ENCODE measurements at places on chromosomes 2 and 18.

GRCh38 chr2:149167001-149167780 lies 128.7 kb downstream of the LYPD6B start:
- no peak for DNase-seq

GRCh38 chr2:216740557-216741222 lies 45.3 kb upstream of the IGFBP5 start:
- DNase-seq, result no peak

DNA sequence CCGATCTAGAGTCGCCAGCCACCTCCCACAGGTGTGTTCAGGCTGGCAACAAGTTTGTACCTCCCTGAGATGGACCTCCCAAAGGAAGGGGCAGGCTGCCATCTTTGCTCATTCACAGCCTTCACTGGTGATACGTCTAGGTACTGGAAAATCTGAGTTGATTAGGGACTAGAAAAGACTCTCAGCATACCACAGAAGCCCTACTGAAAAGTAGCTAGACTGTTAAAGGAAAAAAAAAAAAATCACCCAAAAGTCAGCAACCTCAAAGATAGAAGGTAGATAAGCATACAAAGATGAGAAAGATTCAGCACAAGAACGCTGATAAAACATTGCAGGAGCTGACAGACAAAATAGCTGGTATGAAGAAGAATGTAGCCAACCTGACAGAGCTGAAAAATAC lies 128.6 kb upstream of the WDR75 start:
- no peak for DNase-seq

GRCh38 chr2:108641756-108642155 lies 77.5 kb upstream of the RANBP2 start:
- DNase-seq, result no peak

DNA sequence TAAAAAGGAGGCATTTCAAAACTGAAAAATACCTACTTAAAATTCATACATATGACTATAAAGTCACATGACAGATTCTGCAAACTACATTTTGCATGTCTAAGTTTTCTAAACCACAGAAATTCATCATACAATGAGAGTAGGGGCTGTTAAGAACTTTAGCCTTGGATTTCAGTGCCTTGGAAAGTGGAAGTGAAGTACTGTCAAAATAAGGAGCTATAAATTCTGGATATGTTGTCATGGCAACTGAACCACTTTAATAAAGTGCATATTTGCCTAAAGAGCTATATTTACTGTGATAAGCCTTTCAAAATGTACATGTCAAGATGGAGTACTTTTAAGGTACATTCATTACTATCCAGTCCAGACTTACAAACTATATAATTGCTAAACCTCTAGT lies 227.1 kb downstream of the RAB3GAP1 start:
- DNase-seq, result no peak

GRCh38 chr2:112053917-112054846 lies 887 bp upstream of the TMEM87B start:
- peak; percentile 89 for DNase-seq

- no peak for DNase-seq
These were observed 254.9 kb upstream of the ZEB2 start for GRCh38 chr2:144774809-144775208.

GRCh38 chr2:66334237-66335029 lies 100.5 kb upstream of the MEIS1 start:
- peak; percentile 5 for DNase-seq

GRCh38 chr18:74154716-74155115 lies 6.4 kb downstream of the TIMM21 start:
- DNase-seq, result no peak

DNA sequence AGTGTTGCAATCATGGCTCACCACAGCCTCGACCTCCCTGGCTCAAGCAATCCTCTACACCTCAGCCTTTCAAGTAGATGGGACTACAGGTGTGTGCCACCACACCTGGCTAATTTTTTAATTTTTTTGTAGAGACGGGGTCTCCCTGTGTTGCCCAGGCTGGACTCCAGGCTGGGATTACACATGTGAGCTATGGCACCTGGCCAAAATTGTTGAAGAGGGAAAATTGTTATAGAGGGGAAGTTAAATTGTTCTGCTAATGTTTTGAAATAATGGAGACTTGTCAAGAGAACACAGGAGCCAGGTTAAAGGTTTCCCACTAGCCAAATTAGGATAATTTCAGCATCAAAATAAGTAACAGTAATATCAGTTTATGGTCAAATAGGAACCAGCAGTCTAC lies 25.1 kb downstream of the PPIG start:
- no peak for DNase-seq

- no peak for DNase-seq
These were observed 36.9 kb upstream of the KLF7 start for GRCh38 chr2:207202645-207203044.

GRCh38 chr2:212535996-212536816 lies 2.4 kb downstream of the ERBB4 start:
- DNase-seq, result no peak

GRCh38 chr2:186058614-186059013 lies 320.0 kb downstream of the FSIP2 start:
- DNase-seq, result no peak

DNA sequence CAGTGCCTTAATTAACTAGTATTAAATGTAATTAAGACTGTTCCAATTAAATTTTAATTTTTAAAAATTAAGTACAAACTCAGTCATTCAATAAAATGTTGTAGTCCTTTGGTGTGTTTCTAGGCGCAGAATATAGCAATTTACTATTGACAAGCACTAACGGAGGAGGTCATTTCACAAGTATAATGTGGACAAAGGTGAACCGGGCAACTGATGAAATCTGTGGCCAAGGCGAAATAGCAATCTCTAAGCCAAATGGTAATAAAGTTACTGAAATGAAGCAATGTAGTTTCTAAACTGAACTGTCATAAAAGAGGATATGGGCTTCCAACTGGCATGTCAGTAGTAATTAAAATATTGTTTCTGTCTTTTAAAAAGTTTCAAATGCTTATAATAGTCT lies 27.5 kb downstream of the FIGN start:
- DNase-seq, result no peak

- no peak for DNase-seq
These were observed 144.6 kb upstream of the SPRED2 start for GRCh38 chr2:65576861-65577601.

GRCh38 chr2:64770137-64770780 lies 116.5 kb upstream of the SERTAD2 start:
- no peak for DNase-seq

- DNase-seq, result no peak
These were observed 206.2 kb downstream of the EXOC6B start for GRCh38 chr2:72619626-72620025.

GRCh38 chr18:12608301-12608700 lies 49.6 kb downstream of the SPIRE1 start:
- DNase-seq, result no peak

GRCh38 chr2:54310311-54310710 lies 54.3 kb upstream of the TSPYL6 start:
- no peak for DNase-seq

DNA sequence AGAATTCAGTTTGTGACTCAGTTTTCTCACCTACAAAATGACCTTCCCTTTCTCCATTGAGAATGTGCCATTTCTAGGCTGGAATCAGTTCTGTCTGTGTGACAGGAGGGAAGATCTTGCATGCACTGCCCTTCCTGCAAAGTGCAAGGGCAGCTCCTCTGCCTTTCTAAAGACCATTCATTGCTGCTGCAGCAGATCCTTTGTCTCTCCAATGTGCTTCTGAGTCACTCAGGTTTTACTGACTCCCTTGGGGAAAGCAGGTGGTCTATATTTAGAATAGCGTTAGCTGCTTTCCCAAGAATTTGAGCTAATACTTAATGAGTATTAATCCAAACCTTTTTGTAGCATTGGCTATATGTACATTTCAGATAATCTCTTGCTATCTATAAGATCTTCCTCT lies 62.5 kb downstream of the DAW1 start:
- no peak for DNase-seq

DNA sequence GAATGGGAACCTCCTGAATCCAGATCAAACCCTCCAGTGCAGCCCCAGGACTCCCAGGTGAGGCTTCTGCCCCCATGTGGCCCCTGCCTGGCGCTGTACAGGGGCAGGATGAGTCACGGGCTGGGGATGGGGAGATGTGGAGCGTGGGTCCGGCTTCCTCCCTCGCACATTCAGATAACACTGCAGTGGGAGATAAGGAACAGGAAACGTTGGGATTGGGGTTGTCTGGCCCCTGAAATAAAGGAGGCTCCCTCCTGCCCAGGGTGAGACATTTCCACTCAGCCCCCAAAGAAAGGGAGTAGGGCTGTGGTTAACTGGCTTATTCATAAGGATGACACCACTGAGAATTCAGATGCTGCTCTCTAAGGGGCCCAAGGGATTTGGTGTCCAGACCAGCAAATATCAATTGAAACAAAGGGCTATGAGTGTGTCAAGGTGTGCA lies 30.7 kb downstream of the IGFBP5 start:
- DNase-seq, result peak; percentile 25

DNA sequence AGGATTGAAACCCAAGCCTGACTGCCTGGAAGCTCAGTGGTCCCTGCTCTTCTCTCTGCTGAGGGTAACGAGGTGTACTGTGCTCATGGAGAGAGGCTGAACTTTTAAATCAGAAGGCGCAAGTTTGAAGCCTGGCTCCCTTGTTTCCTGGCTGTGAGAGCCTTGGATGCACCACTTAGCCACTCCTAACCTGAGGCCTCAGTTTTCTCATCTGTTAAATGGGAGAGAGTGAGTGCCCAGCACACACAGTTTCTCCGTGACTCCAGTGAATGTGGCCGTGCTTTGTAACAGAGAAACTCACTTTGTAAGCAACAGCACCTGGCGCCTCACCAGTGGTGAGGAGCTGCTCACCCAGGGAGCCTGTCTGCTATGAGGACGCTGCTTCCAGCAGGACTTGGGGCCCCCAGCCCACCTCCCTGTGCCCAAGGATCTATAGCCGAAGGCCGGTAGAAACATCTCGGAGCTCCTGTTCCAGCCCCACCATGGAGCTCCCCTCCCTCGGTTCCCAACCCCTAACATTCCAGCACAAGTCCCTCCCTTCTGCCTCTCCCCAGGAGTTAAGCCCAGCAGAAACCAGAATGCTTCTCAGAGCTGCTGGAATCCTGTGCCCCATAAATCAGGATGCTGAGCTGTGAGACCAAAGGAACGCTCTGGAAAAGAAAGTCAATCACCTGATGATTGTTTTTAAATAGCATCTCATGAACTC lies 20.3 kb upstream of the KCNK3 start:
- no peak for DNase-seq

DNA sequence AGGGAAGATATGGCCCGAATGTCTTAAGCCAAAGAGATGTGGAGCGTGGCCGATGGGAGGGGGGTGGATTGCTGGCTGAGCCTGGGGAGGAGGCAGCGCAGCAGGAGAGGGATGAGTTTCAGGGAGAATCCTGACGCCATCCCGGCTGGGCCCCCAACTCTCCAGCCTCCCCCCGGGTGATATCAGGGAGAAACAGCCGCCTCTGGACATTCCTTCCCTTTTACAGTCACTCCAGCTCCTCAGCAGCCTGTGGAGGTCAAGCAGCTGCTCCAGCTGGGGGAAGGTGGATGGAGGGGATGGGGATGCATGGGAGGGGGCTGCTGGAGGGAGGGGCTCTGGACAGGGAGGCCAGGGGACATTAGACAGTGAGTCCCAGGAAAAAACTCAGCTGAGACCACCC lies 9.5 kb upstream of the DES start:
- DNase-seq, result no peak

DNA sequence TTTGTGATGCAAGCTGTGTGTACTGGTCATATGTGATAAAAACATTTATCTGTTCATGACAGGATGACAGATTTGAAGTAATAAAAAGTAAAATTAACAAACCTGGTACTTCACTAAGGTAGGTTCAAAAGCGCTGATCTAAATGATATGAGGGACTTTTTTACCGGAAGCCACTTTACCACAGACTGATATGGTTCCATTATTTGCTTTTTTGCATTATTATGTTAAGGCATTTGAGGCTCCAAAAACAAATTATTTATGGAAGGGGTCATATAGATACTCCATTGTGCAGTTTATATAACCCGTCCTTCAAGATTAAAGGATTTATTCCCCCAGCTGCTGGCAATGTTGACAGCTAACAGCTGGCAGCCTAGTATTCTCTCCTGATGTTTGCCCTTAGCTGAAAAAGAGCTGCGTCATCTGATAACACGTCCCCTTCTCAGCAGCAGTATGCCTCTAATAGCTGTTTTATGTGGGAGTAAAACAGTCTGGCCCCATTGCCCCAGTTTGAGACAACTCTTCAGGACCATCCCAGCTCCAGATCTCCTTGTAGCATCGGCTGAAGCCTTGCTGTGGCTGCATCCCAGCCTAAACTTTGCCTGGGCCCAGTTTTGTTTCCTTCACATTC lies 84.8 kb upstream of the XIRP2 start:
- no peak for DNase-seq

DNA sequence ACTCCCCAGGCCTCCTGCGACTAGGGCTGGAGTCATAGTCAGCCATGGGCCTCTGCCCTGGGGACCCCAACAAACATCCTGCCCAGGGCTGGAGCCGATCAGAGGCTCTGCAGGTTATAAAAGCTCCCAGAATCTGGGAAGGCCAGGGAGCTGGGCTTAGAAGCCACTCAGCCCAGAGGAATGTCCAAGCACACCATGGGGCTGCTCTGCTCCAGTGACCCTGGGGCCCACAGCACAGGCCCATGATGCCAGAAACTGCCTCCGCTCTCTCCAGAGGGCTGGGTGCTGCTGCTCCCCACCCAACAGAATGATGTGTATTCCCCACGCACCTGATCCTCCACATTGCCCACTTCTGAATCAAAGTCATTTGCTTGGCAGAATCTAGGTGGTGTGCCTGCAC lies 88.5 kb downstream of the ARMC9 start:
- no peak for DNase-seq

DNA sequence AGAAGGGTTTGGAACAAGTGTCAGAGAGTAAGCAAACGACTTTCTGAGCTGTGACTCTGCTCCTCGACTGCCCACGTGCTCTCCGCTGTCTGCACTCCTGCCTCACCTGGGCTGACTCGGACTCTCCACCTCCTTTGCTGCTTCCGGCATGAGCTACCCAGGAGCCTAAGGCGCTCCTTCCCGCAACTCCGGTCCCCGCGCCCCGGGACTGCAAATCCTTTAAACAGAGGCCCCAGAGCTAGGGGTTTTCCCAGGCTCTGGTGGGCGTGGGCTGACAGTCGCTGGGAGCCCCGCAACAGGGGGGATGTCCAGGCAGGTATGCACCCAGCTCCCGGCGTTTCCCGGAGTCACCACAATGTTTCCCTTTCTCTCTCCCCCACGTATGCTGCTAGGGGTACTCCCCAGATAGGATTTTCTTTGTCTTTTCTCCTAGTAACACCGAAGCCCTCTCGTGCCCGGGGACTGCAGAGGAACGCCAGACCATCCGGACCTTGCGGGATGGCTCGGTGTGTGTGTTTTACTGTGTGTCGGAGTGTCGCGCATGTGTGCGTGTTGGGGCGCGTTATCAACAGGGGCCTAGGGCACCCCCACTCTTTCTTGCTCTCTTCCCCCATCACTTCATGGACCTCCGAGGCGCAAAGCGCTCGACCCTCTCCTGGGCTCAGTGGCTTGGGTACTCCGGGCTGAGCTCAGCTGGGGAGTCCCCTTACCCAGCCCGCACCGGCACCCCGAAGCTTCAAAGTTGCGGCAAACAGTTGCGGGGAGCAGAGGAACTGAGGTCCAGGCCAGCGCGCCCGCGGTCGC lies 691 bp upstream of the THSD7B start:
- DNase-seq, result no peak
